ENCODE measurements at places on chromosomes 6 and 20. TPM values are rescaled to one million over a fixed set of nuclear protein-coding genes. Genes with fewer than 3 reads are reported as not detected.

GRCh38 chr6:1605893-1606779 is 3.6 kb upstream of the FOXC1 start:
- DNase-seq = no peak

DNA sequence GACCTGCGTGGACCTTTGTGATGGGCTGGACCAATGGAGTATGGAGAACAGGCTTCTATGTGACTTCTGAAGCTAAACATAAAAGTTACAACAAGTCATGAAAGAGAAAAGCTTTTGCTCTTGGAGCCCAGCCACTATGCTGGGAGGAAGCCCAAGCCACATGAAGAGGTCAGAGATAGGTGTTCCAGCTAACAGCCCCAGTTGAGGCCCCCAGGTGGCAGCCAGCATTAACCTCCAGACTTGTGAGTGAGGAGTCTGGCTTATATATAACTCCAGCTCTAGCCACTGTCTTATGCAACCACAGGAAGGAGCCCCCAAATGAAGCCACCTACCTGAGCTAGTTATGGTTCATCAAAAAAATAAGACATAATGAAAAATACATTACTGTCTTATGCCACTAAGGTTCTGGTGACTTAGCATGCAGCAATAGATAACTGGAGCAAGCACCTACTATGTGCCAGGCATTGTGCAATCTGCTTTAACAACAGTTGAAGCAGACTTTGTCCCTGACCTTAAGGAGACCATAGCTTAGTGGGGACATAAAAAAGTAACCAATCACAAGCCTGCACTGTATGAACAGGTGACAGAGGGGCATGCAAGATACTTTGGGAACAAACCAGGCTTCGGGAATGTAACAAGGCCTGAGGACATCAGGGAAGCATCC is 599.6 kb downstream of the PTPRT start:
- no peak for DNase-seq

DNA sequence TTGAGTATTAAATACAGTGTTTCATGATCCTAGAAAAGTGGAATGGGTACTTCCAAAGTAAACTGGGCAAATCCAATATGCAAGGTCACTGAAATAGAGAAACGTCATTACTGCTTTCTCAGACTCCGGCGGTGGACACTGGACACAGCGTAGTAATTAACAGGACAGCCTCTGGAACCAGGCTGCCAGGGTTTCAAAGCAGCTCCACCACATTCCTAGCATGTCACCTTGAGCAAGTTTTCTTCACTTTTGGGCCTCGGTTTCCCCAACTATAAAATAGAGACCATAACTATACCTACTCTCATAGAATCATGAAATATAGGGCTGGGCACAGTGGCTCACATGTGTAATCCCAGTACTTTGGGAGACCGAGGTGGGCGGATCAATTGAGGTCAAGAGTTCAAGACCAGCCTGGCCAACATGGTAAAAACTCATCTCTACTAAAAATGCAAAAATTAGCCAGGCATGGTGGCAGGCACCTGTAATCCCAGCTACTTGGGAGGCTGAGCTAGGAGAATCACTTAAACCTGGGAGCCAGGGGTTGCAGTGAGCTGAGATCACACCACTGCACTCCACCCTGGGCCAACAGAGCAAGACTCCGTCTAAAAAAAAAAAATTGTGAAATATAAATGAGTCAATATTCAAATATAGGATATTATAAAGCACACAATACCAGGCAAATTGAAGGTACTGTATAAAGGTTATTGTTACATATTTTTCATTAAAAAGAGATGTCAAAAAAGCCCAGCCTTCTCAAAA is 24.9 kb downstream of the ARHGAP18 start:
- no peak for DNase-seq

DNA sequence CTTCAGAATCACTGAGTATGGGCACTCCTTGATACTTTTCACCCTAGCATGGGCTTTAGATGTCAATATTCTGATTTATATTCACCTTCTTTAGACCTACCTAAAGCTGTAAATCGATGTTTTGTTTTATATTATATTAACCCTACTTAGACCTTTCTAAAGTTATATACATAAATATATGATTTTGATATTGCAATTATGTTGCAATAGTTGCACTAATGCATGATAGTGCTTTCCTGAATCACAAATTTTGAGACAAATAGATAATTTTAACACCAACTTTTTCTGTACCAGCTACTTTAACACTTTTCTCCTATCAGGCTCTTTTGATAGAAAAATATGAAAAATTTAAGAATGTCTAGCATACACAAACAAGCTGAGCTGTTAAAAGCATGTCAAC is 34.0 kb upstream of the JAG1 start:
- DNase-seq = no peak

- DNase-seq = no peak
These were observed 152.5 kb downstream of the IBTK start for GRCh38 chr6:82095091-82095490.

DNA sequence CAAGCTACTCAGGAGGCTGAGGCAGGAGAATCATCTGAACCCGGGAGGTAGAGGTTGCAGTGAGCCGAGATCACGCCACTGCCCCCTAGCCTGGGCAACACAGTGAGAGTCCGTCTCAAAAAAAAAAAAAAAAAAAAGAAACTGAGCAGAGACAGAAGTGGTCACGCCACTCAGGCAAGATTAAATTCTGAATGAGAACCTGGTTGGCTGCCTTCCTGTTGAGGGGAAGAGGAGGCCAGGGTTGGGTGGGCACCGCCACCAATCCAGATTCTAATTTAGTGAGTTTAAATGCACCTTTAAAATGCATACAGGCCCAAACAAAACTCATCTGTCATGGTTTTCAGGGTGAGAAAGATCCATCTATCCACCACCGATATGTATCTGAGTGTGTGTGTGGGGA is 23.7 kb upstream of the CCDC167 start:
- no peak for DNase-seq

- no peak for DNase-seq
These were observed 432.7 kb downstream of the TFAP2A start for GRCh38 chr6:9982215-9982614.

FNDC1 gene
- 0.10 TPM for total RNA-seq

HRH3 gene
- total RNA-seq = not detected

Data from left lobe of liver (tissue), 2 donors.